ENCODE measurements at places on chromosomes 2 and 18.

- DNase-seq: no peak
Measured at GRCh38 chr2:121577381-121577780, 46.7 kb downstream of the RNU4ATAC start.

DNA sequence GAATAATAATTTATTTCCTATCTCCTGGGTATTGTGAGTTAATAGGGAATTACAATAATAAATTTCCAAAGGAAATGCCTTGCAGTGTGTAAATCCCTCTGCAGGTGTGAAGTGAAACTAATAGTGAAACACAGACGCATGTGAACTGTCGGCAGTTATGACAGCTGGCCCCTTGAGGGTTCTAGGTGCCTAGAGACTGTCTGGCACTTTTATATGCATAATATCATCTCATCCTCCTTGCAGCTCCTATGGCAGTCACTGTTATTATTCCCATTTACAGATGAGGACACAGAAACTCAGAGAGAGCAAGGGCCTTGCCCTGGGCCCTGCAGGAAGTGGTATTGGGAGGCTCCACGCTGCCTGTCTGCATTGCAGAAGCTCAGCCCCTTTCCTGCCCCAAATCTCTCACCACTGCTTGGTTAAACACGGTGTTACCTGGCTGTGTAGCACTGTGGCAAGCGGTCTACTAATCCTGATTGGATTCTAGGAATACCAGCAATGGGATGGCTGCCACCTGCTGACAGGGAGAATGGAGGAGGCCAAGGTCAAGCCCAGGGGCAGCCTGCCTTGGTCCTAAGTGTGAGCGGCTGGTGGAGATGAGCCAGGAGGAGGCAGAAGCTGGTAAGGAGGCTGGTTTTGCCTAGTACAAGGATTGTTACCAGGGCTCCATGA, 32.8 kb upstream of the ACKR3 start:
- DNase-seq: no peak

GRCh38 chr2:162073888-162074631, at the start of gene DPP4:
DPP4 (minus strand) TSS chr2:162074215; CDS start chr2:162073981, 234 bp downstream.
- peak; percentile 70 for DNase-seq

- DNase-seq: no peak
Measured at GRCh38 chr2:129757915-129758783, 221.3 kb upstream of the RAB6C start.

- no peak for DNase-seq
Measured at GRCh38 chr2:31859959-31860358, 150.8 kb downstream of the MEMO1 start.

DNA sequence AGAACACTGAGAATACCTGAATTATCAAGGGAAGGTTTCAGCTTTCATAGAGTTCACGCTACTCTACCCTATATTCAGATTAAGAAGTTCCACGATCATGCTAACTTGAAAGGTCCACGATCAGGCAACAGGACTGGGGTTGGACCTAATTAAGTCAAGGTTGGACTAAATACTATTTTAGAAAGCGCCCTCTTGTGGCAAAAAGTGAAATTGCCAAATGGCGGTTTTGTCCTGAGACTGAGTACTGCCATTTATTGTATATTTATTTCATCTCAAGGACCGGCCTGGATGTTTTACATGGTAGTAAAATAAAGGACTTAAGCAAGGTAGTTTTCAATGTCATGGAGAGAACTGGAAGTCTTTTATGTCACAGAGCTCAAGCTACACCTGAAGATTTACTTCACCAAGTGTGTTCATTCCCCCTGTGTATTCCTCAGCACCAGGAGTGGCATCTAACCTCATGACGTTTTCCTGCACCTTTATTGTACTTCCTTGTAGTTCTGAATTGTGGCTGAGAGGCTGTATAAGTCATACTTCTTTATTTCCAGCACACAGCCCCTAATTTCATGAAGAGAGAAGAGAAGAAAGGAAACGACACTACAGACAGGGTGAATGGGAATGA, 56.8 kb downstream of the SRD5A2 start:
- peak; percentile 72 for DNase-seq

Data from ELR (cell line).